ENCODE measurements at places on chromosomes 5 and 9.

- DNase-seq, result no peak
Observed at GRCh38 chr9:101232405-101232977, 152.3 kb downstream of the BAAT start.

GRCh38 chr9:93058355-93059010 lies at the start of gene SUSD3:
Gene SUSD3, plus strand, starts transcription at chr9:93058701. Its CDS starts 42 bp downstream, at chr9:93058743.
- DNase-seq, result peak; percentile 58

DNA sequence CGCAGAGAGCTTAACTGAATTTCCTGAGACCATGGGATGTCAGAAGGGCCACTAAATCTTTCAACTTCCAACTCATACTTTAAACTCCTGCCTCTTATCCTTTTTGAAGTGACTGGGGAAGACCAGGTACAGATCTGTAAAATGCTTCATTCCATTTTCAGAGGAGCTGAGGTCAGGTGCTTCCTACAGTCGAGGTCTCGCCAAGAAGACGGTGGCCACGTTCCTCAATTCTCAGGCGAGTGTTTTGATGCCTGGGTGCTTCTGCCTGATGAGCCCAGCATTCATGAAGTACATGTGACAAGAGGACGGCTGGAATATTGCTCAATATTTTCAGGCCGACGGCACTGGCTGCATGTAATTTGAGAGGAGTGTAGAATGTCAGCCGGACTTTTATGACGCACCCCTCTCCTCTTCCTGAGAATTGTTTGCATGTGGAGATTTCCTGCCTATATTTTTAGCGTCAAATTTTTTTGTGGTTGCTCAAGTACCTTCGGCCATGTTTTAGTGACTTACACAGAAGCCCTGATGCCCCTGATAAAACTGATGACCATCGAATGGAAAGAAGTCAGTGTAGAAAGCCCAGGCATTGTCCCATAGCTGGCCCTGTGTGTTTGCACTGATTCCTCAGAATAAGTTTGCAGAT lies 38.8 kb upstream of the GLRX start:
- no peak for DNase-seq

DNA sequence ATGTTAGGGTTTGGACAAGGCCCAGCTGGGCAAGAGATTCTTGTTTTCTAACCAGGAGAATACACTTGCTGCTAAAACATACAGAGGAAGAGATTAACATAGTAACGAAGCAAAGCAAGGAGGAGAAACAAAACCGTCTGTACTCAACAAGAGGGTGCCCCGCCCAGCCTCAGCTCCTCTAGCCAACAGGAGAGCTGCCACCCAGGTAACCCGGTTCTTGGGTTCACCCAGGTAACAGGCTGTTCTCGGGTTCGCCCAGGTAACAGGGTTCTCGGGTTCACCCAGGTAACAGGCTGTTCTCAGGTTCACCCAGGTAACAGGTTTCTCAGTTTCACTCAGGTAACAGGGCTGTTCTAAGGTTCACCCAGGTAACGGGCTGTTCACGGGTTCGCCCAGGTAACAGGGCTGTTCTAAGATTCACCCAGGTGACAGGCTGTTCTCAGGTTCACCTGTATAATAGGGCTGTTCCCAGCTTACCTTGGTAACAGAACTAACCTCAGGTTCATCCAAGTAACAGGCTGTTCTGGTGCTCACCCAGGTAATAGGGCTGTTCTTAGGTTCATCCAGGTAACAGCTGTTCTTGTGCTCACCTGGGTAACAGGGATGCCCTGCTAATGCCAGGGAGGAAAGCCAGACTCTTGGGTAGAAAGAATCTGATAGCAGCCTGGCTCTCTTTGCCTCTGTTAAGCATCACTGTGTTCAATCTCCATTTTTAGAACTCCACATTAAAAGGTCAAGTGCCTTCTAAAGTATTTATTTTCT lies 271.6 kb downstream of the SYK start:
- DNase-seq, result no peak

Measured in right kidney (tissue), 9 donors.